AG08396 (cell line): ENCODE measurements at places on chromosomes 11 and 22.

DNA sequence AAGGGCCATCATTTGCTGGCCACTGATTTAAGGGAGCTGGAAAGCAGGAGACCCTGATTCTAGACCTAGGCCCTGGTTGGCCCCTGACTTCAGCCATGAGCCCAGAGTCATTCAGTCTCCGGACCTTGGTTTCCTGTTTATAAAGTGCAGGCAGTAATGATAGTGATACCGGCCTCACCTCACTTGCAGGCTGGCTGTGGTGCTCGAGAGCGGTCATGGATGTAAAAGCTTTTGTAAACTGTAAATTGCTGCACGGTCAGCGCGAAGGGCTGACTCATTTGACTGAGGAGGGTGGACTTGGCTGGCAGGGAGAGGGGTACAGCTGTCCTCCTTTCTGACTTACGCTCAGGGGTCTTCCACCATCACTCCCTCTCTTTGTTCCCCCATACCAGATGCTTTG, 37.4 kb downstream of the FBLN1 start:
- no peak for DNase-seq

DNA sequence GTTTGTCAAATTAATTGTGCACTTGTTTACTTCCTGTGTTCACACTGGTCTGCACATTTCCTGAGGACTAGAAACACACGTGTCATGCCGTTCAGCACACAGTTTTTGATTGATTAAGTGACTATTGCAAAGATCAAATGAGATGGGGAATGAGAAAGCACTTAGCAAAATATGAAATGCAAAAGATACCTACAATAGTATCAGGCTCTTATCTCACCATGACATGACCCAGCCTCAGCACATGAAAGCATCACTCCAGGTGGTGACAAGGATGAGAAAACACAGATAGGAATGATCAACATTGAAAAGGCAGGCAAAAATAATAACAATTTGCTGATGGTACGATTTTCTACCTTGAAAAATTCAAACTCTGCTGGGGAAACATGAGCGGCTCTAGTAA, 42.1 kb upstream of the TP53I11 start:
- no peak for DNase-seq

DNA sequence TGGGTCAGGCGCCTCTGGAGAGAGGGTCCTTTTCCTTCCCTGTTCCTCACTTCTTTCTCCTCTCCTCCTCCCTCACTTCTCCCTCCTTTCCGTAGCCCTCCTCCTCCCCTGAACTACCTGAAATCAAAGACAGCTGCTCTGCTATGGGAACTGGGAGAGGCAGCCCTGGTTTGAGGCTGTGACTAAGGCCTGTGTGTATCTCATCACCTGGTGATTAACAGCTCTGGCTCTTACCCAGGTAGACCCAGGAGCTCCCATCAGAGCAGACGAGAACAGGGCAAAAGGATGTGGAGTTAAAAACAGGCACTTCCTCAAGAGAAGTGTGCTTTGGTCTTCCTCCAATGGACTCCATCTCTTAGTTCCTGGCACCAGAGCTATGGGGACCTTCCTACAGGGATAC, 5.8 kb downstream of the ISX start:
- DNase-seq: no peak

DNA sequence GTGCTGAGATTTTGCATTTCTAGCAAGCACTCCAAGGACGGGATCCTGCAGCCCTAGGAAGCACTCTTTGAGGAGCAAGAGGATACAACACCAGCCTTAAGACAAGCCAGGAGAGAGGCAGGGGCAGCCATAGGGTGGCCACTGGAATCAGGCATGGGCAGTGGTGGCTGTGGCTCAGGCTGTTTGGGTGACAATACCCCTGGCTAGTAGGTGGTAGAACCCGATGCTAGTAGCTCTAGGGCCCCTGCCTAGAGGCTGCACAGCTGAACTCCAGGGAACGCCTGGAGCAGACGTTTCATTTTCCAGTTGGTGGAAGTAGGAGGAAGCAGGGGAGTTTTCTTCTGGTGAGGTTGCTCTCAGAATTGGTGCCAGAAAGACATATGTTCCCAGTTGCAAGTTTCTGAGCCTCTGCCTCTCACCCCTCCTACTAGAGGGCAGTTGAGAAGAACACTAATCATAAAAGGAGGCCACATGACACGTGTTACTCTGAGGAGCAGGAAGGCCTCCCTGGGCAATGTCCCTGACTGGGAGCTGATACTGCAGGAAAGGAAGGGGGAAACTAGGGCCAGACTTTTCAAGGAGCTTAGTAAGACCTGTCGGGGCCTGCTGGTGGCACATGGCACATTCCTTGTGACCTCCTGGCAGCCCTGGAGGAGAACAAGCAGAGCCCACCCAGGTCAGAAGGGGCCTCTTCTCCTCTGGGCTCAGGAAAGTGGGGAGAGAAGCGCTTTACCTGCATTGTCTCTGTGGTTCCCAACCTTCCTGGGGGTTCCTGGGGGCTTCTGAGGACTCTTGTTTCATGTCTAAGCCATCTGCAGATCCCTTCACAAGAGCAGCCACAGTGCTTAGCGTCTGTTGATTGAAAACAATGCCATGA, 56.6 kb upstream of the DRD2 start:
- DNase-seq: no peak

DNA sequence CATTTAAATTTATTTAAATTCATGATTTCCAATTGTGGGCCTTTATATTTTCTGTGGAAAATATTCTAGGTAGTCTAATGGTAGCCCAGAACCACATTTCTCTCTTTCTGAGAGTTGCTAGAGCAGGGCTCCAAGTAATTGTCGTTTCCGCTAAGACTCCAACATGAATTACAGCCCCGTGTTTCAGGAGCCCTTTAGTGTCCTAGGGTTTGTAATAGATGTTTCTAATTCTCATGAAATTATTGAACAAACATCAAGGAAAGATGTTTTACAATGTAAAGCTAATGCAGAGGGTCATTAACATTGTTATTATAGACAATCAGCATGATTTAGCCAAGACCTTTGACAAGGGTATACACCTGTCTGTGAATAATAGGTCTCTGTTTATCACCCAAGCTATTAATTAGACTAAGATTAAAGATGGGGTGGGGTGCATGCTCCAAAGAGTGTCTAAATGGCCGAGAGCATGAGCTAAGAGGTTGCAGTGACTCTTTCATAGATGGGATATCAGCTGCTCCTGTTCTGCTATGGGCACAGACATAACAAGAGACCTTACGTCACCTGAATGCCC, 81.8 kb upstream of the NTM start:
- no peak for DNase-seq

DNA sequence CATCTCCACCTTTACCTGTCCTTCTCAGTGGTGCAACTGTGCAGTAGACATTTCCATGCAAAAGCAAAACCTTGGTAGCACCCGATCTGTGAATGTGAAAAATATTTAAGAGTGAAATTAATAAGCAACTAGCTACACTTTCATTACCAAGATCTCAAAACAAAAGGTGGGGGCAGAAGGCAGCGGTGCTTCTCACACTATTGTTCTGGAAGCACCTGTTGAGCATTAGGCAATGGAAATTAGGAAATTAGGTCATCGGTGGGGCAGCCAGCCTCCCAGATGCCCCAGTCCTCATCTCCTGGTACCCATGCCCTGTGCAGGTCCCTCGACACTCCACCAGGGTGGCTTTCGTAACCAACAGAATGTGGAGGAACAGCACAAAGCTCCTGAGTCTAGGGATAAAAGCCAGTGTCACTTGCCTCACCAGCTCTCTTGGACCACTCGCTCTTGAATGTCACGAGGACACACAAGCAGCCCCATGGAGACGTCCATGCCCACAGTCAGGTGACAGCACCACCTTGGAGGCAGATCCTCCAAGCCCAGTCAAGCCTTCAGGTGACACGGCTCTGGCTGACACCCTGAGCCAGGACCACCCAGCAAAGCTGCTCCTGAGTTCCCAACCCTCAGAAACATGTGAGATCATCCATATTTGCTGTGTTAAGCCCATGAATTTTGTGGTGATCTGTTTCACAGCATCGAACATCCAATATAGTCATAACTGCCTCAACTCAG, 3.3 kb downstream of the LTO1 start:
- no peak for DNase-seq

DNA sequence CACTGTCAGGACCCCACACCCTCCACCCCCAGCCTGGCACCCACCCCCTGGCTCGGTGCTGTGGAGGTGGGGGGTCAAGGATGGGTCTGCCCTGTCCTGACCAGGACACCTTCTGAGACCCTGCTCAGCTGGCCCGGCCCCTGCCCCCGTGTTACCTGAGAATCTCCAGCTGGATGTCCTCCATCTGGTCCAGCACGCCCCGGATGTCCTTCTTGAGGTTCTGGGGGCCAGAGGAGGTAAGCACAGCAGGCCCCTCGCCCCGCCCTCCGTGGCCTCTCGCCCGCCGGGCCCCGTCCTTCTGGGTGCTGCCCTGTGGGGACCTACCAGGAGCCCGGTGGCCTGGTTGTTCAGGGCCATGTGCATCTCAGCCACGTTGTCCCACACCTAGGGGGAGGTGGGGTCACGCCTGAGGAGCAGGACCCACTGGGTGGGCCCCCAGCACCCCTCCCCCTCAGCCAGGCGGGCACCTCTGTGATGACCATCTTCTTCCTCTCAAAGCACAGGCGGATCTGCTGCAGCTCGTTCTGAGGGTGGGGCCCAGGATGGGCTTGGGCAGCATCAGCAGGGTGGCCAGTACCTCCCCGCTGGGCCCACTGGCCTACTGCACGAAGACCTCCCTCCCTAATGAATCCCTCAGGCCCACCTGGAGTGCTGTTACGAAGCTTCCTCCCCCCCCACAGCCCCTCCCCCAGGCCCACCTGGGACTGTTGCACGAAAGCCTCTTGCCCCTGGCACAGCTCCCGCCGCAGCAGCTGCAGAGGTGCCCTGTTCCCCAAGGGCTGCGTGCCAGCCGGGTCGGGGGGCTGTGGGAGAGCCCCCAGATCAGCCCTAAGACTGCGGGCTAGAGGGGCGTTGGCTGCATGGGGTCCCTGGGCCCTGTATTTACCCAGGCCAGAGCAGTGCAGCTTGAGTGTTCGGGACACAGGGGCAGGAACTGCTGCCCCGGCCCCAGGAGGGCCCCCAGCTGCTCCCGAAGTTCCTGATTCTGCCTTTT, 1.3 kb downstream of the CCDC188 start:
- no peak for DNase-seq

DNA sequence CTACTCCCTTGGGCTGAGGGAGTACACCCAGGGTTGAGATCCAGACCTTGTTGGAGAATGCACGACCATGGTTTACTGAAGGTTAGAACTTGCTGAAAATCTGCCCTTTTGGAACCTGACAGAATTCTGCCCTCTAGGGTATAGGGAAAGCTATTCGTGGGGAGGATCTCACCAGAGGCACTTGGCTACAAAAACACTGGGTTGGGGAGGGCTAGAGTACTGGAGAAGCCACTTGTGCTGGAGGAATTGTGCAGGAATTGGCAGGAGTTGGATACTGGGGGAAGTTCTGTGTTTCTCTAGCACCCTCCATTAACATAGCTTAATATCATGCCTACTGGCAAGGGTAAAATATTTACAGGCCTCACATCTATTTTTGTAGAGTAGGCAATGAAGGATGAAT, 55.8 kb downstream of the PPME1 start:
- DNase-seq: no peak

GRCh38 chr11:126355324-126355925, at the start of gene ST3GAL4:
TSS of gene ST3GAL4 (plus strand) at chr11:126355686. CDS start at chr11:126406156, 50,470 bp downstream.
- peak; percentile 88 for DNase-seq

DNA sequence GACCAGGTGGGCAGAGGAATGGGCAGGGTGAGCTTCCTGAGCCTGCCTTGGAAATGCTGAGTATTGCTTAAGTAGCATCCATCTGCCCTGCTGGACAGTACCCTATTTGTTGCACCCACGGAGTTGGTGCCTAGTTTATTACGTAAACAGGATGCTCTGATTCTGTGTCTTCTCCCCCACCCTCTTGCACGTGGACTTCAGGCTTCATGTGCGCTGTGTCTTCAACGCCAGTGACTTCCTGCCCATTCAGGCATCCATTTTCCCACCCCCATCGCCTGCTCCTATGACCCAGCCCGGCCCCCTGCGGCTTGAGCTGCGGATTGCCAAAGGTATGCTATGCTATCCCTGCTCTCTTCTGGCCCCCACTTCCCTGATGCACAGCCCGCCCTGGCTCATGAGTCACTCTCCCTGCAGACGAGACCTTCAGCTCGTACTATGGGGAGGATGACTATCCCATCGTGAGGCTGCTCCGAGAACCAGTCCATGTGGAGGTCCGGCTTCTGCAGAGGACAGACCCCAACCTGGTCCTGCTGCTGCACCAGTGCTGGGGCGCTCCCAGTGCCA, 5.7 kb downstream of the ZP1 start:
- no peak for DNase-seq

DNA sequence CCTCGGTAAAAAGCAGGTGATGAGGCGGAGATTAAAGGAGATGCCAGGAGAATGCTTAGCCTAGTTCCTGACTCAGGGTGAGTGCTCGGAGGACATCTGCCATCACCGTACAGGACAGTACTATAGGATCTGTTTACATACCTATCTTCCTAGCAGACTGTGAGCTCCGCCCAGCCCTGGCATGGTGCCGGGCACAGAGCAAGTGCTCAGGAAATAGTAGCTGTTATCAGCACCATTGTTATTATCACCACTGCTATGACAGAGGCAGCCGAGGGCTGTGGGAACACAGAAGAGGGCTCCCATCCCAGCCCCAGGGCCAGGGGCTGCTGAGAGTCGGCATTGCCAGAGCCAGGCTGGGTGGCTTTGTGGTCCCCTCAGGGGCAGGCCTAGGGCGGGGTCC, 642 bp upstream of the SEPTIN3 start:
- DNase-seq: no peak

DNA sequence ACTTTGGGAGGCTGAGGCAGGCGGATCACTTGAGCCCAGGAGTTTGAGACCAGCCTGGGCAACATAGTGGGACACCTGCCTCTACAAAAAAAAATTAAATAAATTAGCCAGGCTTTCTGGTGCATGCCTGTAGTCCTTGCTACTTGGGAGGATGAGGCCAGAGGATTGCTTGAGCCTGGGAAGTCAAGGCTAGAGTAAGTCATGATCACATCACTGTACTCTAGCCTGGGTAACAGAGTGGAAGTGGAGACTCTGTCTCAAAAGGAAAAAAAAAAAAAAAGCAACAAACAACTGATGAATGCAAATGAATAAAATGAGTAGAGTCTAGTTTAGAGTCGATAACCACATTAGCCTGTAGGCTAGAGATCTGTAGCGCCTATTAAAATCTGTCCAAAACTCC, 3.9 kb upstream of the BCL2L13 start:
- no peak for DNase-seq

DNA sequence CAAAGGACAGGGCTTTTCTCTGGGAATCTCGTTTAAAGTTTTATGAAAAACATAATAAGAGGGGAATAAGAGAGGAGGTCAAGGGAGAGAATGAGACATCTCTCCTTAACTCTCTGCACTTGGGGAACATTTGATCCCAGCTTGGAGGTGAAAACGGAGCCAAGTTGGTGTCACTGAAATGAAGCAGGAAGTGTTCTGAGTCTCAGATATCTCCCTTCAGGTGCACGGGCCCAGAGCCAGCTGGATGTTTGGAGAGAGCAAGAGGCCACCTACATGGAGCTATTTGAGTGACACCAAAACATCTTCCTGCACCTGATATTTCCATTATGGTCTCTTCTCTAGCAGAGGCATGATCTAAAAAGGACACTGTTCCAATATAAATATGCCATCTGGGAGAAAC, 85.7 kb downstream of the BLID start:
- no peak for DNase-seq

- no peak for DNase-seq
Measured at GRCh38 chr11:8355416-8355742, 91.7 kb upstream of the LMO1 start.

GRCh38 chr22:42964994-42965699, 49.8 kb downstream of the PACSIN2 start:
- no peak for DNase-seq
